ENCODE measurements at places on chromosomes 12 and 14.

DNA sequence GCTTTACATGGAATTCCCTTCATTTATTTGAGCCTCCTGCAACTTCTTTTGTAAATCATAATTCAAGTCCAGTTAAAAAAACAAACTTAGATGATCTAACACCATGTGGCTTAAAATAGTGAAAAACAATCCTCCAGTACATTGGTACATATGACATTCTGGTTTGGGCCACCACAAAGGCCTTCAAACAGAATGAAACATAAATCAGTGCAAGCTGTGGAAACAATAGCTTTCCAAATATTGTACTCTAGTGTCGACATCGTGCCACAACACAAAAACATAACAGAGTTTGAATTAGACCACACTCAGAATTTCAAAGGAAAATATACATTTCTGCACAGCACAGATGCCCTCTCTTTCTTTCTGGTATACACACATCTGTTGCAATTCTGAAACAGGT is 751.3 kb downstream of the SLC6A15 start:
- H3K4me3 ChIP-seq, result no peak overlapping the region
- H3K36me3 ChIP-seq, result no peaks in the 10 kb centered on the region
- H3K27ac ChIP-seq, result no peak overlapping the region

DNA sequence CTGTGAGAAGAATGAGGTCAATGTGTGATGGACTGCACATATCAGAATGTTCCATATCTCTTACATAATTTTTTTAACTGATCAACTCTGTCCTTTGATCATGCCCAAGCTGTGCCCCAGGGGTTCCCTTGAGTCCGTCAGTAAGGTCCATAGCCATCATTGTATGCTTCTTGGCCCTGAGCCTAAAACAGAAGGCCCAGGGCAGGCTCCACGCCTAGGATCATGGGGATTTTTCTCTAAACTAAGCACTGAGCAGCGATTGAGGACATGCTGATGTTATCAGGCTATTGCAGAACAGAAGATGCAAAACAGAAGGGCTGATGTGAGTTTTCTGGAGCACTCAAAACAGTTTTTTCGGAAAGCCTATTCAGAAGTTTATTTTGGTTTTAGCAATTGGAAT is 20.9 kb downstream of the RNASE9 start:
- no peaks in the 10 kb centered on the region for H3K4me1 ChIP-seq
- peaks cover 4% of the 10 kb centered on the region for H3K27me3 ChIP-seq
- no peak overlapping the region for H3K27ac ChIP-seq
- no peak overlapping the region for H3K4me3 ChIP-seq

DNA sequence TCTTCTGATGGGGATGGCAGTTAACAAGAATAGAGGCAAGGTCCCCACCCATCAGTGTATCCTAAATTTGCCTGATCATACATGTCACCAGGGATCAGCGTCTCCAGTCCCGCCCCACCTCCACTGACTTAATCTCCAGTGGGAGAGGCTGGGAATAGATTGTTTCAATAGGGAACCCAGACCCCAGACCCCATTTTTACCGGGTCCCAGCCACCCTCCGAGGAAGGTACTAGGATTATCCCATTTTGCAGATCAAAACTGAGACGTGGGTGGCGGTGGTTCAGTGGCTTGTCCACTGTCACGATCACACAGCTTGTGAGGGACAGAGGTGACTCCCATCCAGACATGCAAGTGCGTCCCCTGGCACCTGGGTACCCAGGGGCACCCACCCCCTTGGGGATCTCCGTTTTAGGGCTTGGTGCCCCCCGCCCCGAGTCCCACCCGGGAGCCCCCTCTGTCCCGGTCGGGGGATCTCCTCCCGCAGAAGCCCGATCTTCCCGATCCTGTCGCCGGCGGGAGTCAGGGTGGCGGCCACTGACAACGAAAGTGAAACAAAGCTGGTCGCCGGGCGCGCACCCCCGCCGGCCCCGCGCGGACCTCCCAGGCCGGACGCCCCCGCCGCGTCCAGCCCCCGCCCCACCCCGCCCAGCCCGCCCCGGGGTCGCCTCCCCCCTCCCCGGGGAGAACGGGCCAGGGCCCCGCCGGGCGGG is 523 bp downstream of the WSB2 start:
- H3K4me1 ChIP-seq, result peaks cover 17% of the 10 kb centered on the region
- peak overlapping the region; percentile 89 for H3K27ac ChIP-seq
- H3K36me3 ChIP-seq, result peaks cover 3% of the 10 kb centered on the region

DNA sequence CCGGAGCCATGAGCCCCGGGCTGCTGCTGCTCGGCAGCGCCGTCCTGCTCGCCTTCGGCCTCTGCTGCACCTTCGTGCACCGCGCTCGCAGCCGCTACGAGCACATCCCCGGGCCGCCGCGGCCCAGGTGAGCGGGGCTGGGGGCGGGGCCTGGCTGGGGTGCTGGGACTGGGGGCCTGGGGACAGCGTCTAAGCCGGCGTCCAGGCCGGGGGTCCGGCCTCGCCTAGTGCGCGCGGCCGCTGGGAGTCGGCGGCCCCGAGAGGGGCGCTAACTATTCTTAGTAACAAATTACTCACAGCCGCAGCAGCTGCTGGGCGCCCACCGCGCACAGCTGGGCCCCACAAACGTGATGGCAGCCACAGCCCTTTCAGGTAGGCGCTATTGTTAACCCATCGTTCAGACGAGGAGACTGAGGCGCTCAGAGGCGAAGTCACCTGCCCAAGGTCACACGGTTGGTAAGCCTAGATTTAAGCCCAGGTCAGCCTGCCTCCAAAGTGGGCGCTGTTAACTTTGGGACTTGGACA is 374 bp downstream of the CYP46A1 start:
- DNase-seq, result no peak
- H3K4me3 ChIP-seq, result peak overlapping the region; percentile 49
- peaks cover 6% of the 10 kb centered on the region for H3K27me3 ChIP-seq
- H3K27ac ChIP-seq, result no peak overlapping the region
- no peaks in the 10 kb centered on the region for H3K36me3 ChIP-seq

GRCh38 chr12:6827437-6827911 is 733 bp upstream of the P3H3 start:
- H3K27me3 ChIP-seq, result peaks cover 11% of the 10 kb centered on the region
- H3K36me3 ChIP-seq, result peaks cover 22% of the 10 kb centered on the region

DNA sequence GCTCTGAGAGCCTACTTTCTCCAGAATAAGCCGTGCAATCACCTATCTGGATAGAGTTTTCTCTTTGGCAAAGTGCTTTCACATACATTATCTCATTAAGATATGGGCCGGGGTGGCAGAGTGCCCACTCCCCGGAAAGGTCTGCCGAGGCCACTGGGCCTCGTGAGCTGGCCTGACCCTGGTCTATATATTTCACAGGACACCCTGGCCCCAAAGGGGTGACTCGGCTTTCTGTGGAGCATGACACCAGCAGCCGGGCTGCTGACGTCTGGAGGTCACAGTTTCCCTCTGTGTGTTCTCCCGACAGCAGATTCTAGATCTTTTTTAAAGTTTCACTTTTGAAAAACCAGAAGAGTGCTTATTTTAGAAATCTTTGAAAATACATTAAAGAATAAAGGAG is 27.9 kb upstream of the ATP2A2 start:
- H3K27ac ChIP-seq, result no peak overlapping the region
- H3K4me1 ChIP-seq, result peaks cover 18% of the 10 kb centered on the region
- H3K27me3 ChIP-seq, result no peaks in the 10 kb centered on the region
- DNase-seq, result no peak
- no peak overlapping the region for H3K4me3 ChIP-seq

DNA sequence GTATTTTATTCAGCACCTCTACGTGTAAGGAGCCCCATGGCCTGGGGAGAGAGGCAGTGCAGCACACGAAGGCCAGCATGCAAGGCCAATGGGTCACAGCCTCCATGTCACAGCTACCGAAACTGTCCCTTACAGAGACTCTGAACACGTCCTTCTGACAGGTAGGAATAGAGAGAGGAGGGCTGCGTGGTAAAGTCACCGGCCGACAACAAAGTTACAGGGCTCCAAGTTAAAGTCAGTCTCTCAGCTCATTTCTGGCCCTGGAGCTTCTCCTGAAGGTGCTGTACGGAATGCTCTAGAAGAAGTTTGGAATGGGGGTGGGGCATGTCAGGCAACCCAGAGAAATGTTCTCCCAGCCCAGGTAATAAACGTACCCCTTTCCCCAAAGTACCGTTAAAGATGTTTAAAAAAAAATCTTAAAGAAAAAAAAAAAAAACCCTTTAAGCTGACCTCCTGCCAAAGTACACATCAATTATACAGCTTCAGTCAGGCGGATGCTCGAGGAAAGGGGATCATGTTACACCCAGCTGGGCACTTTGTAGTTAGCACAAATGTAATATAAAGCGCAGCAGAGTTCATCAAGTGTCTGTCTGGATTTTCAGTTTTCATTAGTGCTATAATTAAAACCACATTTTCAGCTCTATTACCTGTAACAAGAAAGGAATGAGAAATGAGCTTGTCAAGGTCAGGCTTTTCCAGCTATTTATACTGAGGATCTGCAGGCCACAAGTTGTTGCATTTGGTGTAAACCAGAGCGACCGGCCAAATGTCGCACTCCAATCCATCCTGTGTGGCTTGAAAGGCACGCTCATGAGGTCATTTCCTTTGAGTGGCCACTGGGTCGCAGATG is 53.3 kb upstream of the CDKN3 start:
- H3K27me3 ChIP-seq, result no peaks in the 10 kb centered on the region
- H3K27ac ChIP-seq, result no peak overlapping the region
- H3K4me3 ChIP-seq, result no peak overlapping the region
- peaks cover 2% of the 10 kb centered on the region for H3K4me1 ChIP-seq
- H3K36me3 ChIP-seq, result no peaks in the 10 kb centered on the region
- DNase-seq, result no peak

DNA sequence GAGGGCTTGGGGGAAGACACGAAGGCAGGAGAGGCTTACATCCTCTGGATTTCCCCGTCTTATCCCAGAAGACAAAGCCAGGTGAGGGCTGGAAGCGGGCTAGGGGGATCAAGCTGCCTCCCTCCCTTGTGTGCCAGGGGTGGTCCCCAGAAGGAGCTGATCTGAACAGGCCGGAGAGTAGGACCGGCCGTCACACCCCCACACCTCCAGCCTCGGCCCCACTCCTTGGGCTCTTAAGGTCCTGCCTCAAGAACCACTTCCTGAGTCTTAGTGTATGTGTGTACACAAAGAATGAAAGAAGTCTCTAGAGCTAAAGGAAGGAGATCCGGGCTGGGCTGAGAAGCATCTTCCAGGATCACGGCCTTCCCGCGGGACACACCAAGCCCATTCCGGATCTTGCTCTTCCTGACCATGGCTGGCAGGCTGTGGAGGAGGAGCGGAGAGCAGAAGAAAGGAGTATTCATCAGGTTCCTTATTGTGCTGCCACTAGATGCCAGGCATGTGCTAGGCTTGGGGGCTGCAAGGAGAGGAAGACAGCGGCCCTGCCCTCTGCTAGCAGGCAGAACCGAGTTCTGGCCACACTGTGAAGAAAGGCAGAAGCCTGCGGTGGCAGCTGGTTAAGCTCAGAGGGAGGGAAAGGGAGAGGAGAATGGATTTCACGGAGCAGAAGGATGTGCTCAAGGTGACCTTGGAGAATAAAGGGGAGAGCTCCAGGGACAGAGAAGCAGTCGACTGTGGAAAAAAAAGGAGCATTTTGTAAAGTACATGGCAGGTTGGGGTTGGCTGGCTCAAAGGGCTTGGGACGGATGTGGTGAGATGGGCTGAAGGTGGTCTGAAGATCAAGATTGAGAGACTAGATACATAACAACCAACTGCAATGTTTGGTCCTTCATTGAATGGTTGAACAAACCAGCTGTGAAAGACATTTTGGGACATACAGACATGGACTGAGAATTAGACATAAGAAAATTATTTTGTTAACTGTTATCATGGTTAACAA is 1.3 kb upstream of the CD63 start:
- peaks cover 14% of the 10 kb centered on the region for H3K4me1 ChIP-seq
- H3K27me3 ChIP-seq, result no peaks in the 10 kb centered on the region
- peak overlapping the region; percentile 74 for H3K4me3 ChIP-seq

- no peaks in the 10 kb centered on the region for H3K4me1 ChIP-seq
- no peaks in the 10 kb centered on the region for H3K27me3 ChIP-seq
- peaks cover 8% of the 10 kb centered on the region for H3K36me3 ChIP-seq
- no peak for DNase-seq
- H3K27ac ChIP-seq, result no peak overlapping the region
- H3K4me3 ChIP-seq, result no peak overlapping the region
These were observed 29.2 kb downstream of the ATF7 start for GRCh38 chr12:53596920-53597363.

GRCh38 chr12:78431931-78432330 is 432.6 kb upstream of the SYT1 start:
- H3K36me3 ChIP-seq, result no peaks in the 10 kb centered on the region
- DNase-seq, result no peak
- no peak overlapping the region for H3K27ac ChIP-seq
- no peak overlapping the region for H3K4me3 ChIP-seq
- H3K4me1 ChIP-seq, result no peaks in the 10 kb centered on the region

DNA sequence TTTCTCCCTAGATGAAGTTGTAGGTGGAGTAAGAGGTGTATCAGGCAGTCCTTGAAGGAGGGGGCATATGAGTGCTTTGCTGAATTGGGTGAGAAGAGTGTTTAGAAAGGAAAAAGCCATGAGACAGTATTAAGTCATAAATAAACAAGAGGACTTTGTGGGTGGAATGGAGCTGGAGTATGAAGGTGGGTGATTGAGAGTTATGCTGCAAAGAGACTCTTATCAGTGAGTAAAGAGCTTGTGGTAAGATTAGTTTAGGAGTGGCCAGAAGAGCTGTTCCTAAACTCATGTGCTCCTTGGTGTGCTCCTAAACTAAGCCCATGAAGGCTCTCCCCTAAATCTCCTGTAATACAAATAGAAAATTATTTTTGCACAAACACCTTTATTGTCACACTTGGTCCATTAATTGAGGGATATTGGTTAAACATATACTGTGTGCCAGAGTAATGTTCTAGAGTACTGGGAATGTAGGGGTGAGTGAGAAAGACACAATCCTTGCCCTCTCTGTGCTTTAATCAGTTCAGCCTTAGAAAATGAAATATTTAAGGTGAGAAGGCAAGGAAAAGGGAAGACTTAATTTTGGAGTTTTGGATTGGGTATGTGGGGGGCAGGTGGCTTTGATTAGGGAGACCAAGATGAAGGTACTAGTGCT is 9.8 kb downstream of the CHPT1 start:
- no peak for DNase-seq
- H3K4me3 ChIP-seq, result no peak overlapping the region
- no peaks in the 10 kb centered on the region for H3K27me3 ChIP-seq
- H3K27ac ChIP-seq, result no peak overlapping the region
- no peaks in the 10 kb centered on the region for H3K4me1 ChIP-seq

DNA sequence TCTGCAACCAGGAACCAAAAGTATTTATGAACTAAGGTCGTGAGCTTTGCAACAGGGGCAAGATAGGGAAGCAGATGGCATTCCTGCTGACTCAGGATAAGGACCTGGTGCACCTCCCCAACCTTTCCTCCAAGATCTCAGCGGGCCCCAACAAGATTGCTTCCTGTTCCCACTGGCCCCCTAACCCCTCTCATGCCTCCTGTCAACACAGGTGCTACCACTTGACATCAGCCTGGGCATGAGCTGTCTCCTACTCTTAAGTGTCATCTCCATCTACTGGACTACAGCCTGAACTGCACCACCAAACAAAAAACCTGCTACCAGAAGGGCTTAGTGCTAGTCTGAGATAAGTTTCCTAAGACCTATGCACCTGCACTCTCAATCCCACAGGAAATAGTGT is 32.7 kb downstream of the MED6 start:
- peaks cover 57% of the 10 kb centered on the region for H3K36me3 ChIP-seq
- no peak overlapping the region for H3K4me3 ChIP-seq
- DNase-seq, result peak; percentile 56
- H3K27ac ChIP-seq, result no peak overlapping the region
- H3K4me1 ChIP-seq, result no peaks in the 10 kb centered on the region
